ENCODE measurements at places on chromosomes 13 and 19.

- no peak for DNase-seq
Measured at GRCh38 chr19:30071871-30072270, 129.8 kb downstream of the URI1 start.

DNA sequence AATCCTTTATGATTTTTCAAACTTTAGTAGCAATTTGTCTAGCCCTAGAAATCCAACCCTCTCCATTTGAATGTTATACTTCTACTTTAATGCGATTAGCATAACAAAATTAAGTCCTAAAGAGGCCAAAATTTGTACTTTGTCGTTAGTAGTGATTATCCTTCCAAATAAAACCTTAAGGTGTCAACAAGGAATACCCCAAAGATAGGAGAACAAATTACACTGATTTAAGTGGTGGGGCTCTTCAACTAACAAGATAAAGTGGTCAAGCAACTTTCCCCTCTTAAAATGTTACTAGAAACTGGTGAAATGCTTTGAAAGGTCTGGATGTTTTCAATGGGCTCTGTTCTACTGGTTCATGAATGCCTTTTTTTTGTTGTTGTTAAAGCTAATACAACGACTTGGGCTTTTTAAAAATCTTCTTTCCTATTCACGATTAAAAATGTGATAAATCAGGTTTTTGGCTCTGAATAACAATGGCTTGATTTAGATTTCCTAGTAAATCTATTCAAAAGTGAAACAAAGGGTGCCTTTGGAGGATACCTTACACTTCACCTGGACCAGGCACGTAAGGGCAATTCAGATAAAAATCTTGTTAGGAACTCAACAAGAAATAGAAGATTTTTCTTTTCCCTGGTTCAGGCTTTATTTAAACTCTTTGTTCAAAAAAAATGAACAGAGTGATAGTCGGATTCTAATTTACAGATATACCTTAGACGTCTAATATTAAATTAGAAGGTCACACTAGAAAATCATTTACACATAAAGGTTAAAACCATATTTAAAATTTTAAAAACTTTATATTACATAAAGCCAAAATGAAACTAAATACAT, 3.1 kb downstream of the SOX21 start:
- DNase-seq = no peak

GRCh38 chr13:33119856-33120543, 103.8 kb downstream of the KL start:
- DNase-seq = no peak

DNA sequence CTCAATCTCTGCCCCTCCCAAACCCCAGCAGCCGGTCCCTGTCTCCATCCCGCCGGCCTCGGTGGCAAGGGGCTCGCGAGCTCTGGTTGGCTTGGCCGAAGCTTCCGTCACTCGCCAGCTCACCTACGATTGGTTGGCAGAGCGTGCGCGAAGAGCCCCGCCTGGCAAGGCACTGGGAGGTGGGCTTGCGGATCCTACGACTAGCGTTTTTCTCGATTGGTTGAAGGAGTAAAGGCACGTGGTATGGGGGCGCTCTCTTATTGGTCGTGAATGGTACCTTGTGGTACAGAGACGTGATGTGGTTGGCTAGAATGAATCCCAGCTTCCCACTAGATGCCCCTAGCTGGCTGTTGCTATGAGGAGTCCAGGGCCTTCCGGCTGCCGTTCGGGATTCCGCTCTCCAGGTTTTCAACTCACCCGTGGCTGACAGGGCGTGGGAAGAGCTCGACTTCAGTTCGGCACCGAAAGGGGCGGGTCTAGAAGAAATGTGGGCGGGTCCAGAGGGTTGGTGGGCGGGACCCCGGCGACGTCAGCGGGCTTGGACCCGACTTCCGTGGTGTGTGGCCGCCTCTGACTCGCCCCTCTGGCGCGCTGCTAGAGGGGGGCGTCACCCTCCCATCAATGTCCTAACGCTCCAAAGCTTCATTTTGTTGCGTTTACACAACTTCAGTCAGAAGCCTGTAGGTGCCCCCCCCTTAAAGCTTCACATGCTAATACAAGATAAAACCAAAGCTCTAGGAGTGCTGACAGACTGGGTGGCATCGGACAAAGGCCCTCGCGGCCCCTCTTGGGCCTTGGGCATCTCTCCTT, 847 bp upstream of the RAP2A start:
- DNase-seq = peak; percentile 95

GRCh38 chr13:32889986-32890565, 126.1 kb upstream of the KL start:
- DNase-seq = no peak

DNA sequence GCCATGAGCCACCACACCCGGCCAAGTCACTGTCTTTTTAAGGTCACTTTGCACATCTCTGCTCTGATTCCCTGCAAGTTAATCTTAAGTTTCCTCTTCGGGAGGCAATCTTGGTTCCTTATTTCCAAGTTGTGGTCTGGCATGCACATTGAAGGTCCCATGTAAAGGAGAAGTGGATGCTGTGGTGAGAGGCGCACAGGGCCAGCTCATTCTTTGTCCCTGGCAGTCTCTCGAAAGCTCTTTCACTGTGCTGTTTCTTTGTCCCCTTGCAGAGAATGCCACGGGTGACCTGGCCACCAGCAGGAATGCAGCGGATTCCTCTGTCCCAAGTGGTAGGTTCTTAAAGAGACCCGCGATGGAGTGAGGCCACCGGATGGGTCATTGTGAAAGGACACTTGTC, 16.4 kb upstream of the C19orf33 start:
- DNase-seq = no peak

DNA sequence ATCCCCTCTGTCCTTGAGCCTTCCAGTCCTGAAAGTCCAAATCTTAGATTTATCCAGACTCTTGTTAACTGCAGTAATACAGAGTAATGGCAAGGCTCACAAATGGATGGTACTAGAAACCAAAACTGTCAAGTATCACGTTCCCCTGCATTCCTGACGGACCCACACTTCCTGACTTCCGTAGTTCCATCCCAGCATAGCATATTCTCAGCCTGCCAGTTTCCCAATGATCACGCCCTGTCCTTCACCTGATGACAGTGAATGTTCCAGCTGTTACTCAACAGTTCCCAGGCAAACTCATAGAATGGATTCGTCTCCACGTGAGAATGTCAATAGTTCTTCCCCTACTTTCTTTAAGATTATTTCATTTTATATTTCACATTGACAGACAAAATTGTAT, 33.6 kb downstream of the SLC7A1 start:
- DNase-seq = no peak

DNA sequence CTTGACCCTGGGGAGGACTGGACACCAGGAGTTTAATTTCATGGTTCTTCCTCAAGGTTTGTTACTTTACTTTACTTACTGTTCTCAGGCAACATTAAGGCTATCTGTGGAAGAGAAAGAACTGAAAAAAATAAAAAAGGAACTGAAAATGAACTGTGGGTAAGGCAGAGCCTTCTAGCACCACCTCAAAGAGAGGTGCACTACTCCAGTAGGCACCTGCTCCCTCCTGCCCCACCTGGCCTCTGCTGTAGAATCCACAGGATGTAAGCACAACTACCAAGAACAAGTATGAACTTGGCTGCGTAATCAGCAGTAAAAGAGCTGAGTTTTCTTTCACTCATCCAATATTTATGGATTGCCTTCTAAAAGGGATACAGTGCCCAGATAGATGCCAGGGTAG, 12.2 kb downstream of the ZNF112 start:
- no peak for DNase-seq

- no peak for DNase-seq
Measured at GRCh38 chr13:67549331-67549730, 319.2 kb upstream of the PCDH9 start.

DNA sequence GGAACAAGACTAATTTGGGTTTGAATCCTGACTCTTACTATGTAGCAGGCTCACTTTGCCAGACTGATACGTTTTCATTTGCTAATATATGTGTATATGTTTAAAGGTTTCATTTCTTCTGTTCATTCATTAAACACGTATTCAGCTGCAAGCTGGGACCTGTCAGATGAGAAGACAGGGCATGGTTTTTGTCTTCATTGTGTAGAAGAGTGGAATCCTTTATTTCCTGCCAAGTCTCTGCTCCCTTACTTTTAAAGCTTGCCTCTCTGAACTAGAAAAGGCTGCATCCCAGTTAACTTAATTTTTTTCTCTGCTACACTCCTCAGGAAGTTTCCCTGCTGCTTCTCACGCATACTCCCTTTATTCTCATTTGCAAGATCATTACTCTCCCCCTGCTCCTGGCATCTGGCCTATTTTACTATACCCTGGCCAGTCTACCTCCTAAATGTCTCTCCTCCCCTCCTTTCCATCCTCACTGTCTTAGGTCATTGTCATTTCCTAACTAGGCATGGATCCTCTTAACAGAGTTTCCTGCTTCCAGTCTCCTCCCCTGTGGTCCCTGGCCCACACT, 141.0 kb upstream of the TMTC4 start:
- no peak for DNase-seq

DNA sequence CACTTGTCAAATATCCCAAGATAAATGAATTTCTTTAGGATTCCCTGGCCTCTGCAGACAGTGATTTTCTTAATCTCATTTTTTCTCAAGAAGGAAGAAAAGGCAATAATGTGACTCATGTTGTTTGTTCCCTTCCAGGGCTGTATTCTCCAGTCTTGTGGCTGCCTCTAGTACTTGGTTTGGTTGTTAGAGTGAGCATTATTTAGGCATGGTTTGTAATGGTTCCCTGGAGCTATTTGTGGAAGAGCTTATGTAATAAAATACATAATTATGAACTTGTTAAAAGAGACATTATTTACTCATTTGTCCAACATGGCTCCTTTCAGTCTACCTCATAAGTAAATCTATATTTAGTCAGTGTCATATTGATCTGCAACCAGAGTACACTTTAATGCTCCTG, 270.4 kb downstream of the DCT start:
- DNase-seq = no peak

DNA sequence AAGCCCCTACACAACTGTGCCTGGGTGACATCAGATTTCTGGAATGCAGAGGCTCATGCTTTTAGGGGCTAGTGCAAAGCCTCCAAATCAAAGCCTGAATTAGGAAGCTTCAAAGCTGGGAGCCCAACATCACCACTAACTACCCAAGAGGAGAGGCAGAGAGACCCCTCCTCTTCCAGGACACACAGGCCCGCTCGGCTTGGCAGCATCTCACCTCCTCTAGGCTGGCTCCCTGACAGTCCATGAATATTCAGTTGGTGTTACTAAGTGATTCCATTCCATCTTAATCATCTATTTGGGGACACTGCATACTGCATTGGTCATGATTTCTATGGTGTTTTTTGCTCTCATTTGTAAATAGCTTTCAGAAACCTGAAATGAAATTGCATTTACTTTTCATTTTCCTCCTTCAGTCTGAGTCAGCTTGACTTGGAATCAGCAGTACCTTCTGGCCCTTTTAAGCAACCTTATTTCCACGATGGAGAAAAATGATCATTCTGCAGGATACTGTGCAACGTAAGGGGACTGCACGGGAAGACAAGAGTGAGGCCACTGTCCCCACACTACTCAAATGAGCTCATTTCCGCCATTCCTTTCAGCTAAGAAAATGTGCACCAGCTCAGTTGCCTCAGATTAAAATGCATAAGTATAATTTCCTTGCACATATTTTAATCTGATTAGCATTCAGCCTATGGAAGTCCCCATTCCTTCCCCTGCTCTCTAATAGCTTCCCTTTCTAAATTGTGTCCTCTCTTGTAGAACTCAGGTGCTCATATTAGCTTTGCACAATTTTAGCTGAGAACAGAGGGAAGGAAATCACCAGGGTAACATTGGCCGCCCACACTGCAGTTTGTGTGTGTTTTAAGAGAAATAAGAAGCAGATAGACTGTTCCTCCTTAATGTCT, 219.9 kb downstream of the RFC3 start:
- DNase-seq = no peak

- no peak for DNase-seq
Measured at GRCh38 chr13:40143106-40143505, 487.6 kb downstream of the COG6 start.

- no peak for DNase-seq
Measured at GRCh38 chr13:23509781-23510543, 60.2 kb upstream of the TNFRSF19 start.

- no peak for DNase-seq
Measured at GRCh38 chr13:106499896-106500295, 35.6 kb downstream of the EFNB2 start.

DNA sequence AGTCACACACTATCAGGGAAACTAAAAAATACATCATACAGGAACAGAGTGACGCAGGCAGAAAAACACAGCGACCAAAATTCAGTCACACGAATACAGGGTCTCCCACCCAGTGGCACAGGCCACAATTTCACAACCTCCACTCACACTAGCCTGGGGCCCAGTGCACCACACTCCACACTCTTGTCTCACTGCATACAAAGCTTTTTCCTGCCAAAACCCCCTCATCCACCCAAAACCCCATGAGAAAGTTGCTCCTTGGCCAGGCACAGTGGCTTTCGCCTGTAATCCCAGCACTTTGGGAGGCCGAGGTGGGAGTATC, 1.2 kb downstream of the S1PR5 start:
- DNase-seq = no peak

DNA sequence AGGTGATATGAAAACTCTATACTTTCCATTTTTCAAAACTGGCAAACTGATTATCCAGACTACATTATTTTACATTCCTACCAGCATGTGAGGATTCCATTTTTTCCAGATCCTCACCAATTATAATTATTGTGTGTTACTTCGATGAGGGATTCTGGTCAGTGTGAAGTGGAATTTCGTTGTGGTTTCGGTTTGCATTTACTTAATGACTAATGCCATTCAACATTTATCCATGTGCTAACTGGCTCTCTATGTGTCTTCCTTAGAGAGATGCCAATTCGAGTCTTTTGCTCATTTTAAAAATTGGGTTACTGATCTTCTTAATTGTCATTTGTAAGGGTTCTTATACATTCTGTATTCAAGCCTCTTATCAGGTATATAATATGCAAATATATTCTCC, 1551.3 kb upstream of the MIR17HG start:
- no peak for DNase-seq

DNA sequence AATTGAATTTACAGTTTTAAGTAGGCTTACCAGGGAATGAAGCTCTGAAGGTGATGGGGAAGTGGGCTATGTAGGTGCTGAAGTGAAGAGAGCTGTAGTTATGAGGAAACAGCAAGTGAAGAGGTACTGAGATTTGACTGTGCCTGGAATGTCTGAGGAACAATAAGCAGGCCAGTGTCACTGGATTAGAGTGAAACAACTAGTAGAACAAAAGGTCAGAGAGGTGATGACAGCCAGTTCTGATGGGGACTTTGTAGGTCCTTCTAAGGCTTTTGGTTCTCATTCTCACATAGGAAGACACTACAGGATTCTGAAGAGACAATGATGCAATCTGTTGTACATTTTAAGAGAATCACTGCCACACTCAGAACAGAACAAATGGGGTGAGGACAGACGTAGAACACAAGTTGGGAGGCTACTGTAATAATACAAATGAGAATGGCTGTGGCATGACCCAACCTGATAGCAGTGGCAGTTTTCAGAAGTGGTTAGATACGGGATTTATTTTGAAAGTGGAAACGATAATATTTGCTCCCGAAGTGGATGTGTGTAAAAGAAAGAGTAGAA, 130.8 kb downstream of the MYCBP2 start:
- no peak for DNase-seq

GRCh38 chr13:96218475-96218874, 128.6 kb downstream of the HS6ST3 start:
- no peak for DNase-seq

Data from activated naive CD4-positive, alpha-beta T cell (primary cell).